ENCODE measurements at places on chromosomes 3 and 15.

DNA sequence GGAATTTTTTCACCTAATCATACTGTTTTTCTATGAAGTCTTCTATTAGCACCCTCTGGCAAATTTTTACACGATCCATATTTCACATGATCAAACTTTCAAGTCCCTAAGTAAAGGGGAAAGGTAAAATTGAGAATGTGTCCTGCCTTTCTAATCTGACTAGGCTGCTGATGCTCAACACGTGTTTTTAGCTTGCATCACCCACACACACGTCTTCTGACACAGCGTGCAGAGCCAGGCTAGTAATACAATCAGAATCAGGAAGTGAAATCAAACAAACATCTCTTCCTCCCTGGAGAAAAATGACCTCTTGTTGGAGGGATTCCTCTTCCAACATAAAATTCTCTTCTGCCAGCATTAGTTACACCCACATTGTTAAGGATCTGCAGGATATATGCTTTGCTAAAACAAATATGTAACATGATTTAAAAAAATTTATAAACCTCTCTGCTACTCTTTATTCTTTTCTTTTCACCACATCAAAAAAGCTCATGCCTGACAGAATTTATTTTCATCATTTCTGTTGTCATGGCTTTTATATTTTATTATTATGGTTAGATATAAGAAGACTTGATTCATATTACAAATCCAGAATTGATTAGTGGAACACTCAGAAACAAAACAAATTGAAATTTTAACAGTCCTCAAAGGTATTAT is 122.4 kb downstream of the RAP2B start:
- no peaks in the 10 kb centered on the region for H3K36me3 ChIP-seq
- no peaks in the 10 kb centered on the region for H3K27me3 ChIP-seq
- DNase-seq: peak; percentile 39

DNA sequence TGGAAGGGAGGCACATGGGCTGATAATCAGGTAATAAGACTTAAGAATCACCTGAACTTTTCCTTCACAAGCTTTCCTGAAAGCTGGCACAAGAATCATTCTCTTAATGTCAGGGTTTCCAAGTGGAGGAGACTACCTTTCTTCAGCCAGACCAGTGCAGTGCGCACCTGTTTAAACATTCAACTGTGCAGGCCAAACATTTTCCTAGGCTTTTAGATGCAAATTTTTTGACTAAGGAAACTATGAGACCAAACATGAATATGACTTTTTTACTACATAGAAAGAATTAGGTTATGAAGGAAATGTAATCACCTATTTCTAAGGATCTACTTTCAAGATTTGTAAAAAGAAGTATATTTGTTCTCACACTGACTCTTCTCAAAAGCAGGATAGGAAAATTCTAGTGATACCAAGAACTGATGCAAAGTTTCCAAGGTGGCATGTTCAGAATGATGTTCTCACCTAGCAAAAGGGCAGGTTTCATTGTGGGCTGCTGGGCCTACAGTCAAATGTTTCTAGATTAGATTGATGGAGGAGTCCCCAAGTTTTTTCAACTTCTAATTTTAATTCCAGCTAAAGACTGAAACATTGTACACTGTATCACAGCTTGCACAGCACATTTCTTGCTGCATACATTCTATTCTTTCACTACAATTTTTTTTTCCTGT is 339.1 kb downstream of the TIGIT start:
- H3K4me3 ChIP-seq: peak overlapping the region; percentile 18
- H3K36me3 ChIP-seq: peaks cover 20% of the 10 kb centered on the region
- H3K27me3 ChIP-seq: no peaks in the 10 kb centered on the region
- H3K4me1 ChIP-seq: peaks cover 30% of the 10 kb centered on the region
- no peak for DNase-seq

DNA sequence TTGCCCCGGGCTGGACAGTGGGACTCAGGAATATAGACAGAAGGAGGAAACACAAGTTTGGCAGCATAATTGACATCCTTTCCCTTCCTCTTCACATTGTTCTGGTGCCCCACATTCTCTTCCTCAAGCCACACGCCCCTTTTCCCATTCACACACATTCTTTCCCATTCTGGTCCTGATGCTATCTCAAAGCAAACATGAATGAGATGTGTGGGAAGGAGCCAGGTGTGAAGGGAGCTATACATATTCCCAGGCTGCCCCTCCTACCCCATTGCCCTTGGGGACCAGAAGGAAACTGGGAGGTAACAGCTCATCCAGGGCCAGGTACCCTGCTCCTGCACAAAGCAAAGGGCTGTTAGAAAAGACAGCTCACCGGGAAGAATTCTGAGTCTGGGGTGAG is 23.4 kb upstream of the CLK3 start:
- H3K4me3 ChIP-seq: no peak overlapping the region
- H3K4me1 ChIP-seq: peaks cover 2% of the 10 kb centered on the region
- H3K36me3 ChIP-seq: peaks cover 72% of the 10 kb centered on the region
- peak overlapping the region; percentile 38 for H3K27ac ChIP-seq
- H3K27me3 ChIP-seq: no peaks in the 10 kb centered on the region
- no peak for DNase-seq

DNA sequence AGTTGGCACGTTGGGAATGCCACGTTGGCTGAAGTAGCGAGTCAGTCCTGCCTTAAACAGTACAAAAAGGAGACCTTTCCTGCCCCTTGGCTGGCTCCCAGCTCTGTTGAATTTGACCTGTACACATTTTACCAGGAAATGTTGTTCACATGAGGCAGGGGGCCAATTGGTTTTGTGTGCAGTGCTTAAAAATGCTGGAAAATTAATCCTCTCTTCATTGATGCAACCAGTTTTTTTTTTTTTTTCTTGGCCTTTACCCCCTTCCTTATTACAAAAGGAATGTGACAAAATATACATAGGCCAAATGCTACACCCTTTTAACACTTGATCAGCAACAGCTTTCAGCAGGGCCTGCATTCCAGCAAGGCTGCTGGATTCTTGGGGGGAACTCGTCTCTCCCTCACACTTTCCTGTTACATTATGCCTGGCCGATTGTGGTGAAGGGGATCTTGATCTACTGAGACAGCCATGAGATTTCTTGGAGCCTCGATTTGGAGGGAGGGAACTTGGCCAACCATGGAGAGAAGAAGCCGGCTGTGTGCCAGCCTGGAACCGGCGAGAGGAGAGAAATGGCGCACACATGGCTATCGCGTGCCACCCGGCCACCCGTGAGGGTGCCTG is 93.1 kb downstream of the DNASE1L3 start:
- no peak overlapping the region for H3K4me3 ChIP-seq
- H3K36me3 ChIP-seq: peaks cover 51% of the 10 kb centered on the region
- no peak overlapping the region for H3K27ac ChIP-seq
- DNase-seq: no peak
- H3K4me1 ChIP-seq: peaks cover 26% of the 10 kb centered on the region

DNA sequence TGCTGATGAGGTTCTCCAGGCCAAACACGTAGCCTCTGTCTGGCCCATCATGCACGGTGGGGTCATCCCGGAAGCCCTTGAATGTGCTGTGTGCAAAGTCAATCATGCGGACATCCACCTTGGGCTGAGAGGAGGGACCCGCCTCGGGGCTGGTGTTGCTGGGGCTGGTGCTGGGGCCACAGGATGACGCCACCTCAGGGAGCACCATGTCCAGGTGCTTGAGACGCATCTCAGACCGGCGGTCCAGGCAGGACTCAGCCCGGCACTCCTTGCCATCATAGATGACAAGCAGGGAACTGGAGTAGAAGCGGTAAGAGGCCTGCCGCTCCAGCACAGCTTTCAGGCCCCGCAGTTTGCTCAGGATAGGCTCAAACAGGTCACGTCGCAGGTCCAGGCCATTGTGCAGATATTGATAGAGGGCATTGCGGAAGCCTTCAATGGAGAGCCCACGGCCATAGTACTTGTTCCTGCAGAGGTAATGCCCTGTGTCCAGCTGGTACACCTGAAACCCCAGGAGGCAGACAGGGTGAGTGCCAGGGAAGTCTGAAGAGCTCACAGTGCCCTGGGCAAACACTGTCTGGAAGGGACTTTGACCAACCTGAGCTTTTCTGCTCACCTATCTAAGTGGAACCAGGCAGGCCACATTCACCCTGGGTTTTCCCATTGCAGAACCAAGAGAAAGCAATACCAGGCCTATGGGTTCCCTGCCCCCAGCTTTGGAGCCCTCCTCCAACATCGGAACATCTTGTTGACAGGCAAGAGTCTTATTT is 3.6 kb upstream of the GMPPB start:
- H3K36me3 ChIP-seq: peaks cover 71% of the 10 kb centered on the region
- DNase-seq: no peak
- no peak overlapping the region for H3K4me3 ChIP-seq

GRCh38 chr3:162262129-162262528 is 765.5 kb downstream of the OTOL1 start:
- DNase-seq: no peak
- H3K27ac ChIP-seq: no peak overlapping the region
- H3K36me3 ChIP-seq: no peaks in the 10 kb centered on the region
- no peaks in the 10 kb centered on the region for H3K4me1 ChIP-seq
- no peaks in the 10 kb centered on the region for H3K27me3 ChIP-seq

- no peak for DNase-seq
- no peak overlapping the region for H3K4me3 ChIP-seq
- H3K27ac ChIP-seq: peak overlapping the region; percentile 95
- H3K27me3 ChIP-seq: peaks cover 40% of the 10 kb centered on the region
- H3K4me1 ChIP-seq: peaks cover 56% of the 10 kb centered on the region
- H3K36me3 ChIP-seq: no peaks in the 10 kb centered on the region
Observed at GRCh38 chr3:125142420-125142778, 70.1 kb downstream of the SLC12A8 start.

- H3K36me3 ChIP-seq: no peaks in the 10 kb centered on the region
- H3K27me3 ChIP-seq: no peaks in the 10 kb centered on the region
- H3K4me1 ChIP-seq: no peaks in the 10 kb centered on the region
Observed at GRCh38 chr3:142794508-142794907, 70.7 kb downstream of the TRPC1 start.

GRCh38 chr15:56248311-56248992 is 4.8 kb upstream of the RFX7 start:
- H3K36me3 ChIP-seq: peaks cover 4% of the 10 kb centered on the region
- H3K27ac ChIP-seq: no peak overlapping the region
- H3K4me3 ChIP-seq: no peak overlapping the region
- H3K27me3 ChIP-seq: peaks cover 10% of the 10 kb centered on the region
- peaks cover 23% of the 10 kb centered on the region for H3K4me1 ChIP-seq

DNA sequence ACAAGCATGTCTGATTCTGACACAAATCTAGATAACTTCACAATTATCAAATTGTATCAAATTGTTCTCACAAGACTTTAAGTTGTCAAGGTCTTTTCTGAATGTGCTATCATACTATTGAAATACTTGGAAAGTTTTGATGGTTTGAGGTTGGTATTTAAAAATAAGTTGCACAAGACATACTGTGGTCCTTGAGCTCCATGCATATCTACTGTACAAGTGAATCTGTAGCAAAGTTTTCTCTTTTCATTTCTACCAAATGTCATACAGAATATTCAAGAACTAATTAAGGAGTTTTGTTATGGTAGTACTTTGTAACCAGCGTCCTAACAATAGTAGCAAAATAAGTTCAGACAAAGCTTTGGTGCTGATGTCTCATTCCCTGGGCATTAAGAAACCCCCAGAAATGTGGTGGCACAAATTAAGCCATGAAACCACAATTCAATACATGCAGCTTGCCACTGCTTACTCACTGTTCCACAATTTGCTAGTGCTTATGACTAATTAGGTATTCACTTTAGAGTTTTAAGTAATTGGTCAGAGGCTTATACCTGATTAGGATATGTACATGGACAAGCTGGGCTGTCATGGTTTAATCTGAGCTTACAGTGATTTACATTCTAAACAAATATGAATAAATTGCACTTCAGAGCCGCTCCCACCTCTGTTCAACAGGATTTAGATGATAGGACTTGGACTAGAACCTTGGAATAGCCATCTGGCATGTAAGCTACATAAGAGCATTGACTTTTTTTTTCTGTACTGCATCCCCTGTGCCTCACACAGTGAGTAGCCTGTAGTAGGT is 8.8 kb downstream of the TBC1D23 start:
- no peaks in the 10 kb centered on the region for H3K27me3 ChIP-seq
- H3K36me3 ChIP-seq: no peaks in the 10 kb centered on the region
- no peak for DNase-seq

- H3K4me3 ChIP-seq: no peak overlapping the region
- H3K4me1 ChIP-seq: no peaks in the 10 kb centered on the region
- no peak for DNase-seq
- peaks cover 16% of the 10 kb centered on the region for H3K27me3 ChIP-seq
Observed at GRCh38 chr15:23645371-23646164, 2.1 kb downstream of the MAGEL2 start.

DNA sequence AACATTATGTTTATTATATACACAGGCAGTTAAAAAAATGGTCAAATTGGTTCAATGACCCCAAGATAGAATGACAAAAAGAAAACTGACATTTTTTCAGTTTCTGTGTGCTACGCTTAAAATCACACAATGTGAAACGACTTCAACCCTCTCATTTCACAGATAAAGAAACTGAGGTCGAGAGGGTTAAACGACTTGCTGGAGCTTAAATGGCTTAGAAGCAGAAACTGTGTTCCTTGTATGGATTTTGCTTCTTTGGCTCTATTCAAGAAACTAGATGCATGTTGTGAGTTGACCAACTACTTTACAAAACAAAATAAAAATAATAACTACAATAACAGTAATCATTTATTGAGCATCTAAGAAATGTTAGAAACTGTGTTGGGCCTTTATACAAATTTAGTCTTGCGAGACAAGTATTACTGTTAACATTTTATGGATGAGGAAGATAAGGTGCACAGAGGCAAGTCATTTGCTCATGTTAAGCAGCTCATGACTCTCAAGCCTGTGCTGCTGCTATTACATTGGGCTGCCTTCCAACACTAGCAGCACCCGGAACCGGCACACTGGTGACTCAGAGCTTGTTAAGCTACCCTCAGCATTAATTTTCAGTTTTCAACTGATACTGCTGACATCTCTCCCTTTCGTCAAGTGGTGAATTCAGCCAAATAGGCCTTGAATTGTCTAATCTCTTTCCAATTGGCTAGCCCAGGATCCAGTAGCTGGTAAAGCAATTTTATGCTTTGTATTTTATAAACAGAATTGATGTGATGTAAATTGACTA is 487.6 kb downstream of the NAALADL2 start:
- no peaks in the 10 kb centered on the region for H3K27me3 ChIP-seq
- H3K36me3 ChIP-seq: no peaks in the 10 kb centered on the region
- no peak overlapping the region for H3K4me3 ChIP-seq
- no peak for DNase-seq
- no peak overlapping the region for H3K27ac ChIP-seq

GRCh38 chr3:134713671-134714070 is 62.8 kb upstream of the KY start:
- no peak overlapping the region for H3K27ac ChIP-seq
- H3K4me1 ChIP-seq: no peaks in the 10 kb centered on the region
- H3K27me3 ChIP-seq: peaks cover 3% of the 10 kb centered on the region
- DNase-seq: no peak
- no peak overlapping the region for H3K4me3 ChIP-seq

All from activated T-cell treated with anti-CD3 and anti-CD28 coated beads, Interleukin-2, amount 50 U/mL, for 24 hours (primary cell).